ENCODE measurements at places on chromosomes 13 and 19. TPM values are rescaled to one million over a fixed set of nuclear protein-coding genes. Genes with fewer than 3 reads are reported as not detected.

LILRB5 gene
- total RNA-seq = not detected

KL gene
- total RNA-seq = not detected

ZSCAN4 gene
- not detected for total RNA-seq

MYO1F gene
- 0.19 TPM for total RNA-seq

DCLK1 gene
- not detected for total RNA-seq

SHFL gene
- total RNA-seq = 20.7 TPM

ADGRE2 gene
- not detected for total RNA-seq

ZNF491 gene
- total RNA-seq = 2.0 TPM

FFAR2 gene
- not detected for total RNA-seq

TRPC4 gene
- total RNA-seq = 14.3 TPM

C19orf73 gene
- 0.96 TPM for total RNA-seq

SERP2 gene
- total RNA-seq = 2.1 TPM

TEKTIP1 gene
- not detected for total RNA-seq

Measured in HFFc6 (cell line).